Forelimb muscle (tissue), 1 donor: ENCODE measurements at places on chromosomes 11 and 22.

DNA sequence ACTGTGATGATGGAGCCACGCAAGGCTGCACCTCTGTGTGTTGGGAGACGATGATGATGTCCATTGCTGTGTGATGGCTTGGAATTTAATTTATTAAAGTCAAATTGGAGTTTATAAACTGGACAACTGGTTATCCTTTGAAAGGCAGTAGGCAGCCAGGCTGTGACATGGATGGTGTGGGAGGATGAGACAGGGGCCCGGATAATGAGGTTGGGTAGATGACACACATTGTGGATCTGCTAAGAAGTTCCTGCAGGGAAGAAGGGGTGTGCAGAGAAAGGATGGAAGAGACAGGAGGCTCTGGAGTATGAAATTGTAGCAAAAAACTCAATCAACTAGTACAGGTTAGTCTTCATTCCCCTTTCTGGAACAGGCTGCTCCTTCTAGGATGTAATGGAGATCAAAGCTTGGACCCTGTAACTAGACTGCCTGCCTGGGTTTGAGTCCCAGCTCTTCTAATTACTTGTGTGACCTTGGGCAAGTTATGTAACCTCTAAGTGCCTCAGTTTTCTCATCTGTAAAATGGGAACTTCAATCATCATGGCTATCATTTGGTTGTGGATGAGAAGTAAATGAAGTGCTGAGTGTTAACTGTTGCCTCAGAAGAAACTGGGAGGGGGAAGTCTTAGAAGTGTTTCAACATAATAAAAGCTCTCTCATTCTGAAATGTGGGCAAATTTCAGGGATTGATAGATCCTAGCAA is 4.2 kb upstream of the HINFP start:
- DNase-seq, result no peak

DNA sequence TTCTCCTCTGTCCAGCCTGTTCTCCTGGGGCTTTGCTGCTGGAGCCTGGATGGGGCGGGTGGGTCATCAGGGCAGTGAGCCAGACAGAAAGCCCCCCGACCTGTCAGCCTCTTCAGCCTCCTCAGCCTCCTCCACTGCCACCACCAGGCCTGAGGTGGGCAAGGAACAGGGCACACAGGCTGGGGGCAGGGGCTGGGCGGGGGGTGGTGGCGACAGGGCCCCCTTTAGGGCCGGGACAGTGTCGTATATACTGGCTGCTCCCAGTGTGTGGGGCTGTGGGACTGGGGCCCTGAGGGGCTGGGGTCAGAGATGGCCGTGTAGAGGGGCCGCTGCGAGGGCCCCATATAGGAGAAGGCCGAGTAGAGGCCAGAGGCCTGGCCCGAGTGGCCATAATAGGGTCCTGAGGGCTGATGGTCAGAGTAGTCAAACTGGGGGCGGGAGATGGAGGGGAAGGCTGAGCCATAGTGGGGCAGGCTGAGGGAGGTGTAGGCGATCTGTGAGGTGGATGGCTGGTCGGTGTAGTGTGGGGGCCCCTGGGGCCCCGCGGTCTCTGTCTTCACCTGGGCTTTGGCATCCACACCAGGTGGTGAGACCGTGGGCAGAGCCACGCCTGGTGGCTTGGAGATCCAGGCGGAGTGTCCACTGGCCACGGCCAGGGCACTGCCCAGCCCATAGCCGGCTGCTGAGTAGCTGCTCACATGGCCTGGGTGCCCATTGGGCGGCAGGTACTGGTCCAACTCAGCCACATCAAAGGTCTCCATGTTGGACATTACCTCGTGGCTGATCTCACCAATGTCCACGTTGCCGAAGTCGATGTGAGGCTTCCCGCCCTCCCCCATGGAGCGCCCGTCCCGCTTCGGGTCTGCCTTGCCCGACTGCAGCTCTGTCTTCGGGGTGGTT is 10.8 kb downstream of the SOX10 start:
- DNase-seq, result no peak

- no peak for DNase-seq
Observed at GRCh38 chr11:1854949-1855885, 2.3 kb downstream of the LSP1 start.

- no peak for DNase-seq
Observed at GRCh38 chr11:86062719-86063118, 6.2 kb downstream of the PICALM start.
